ENCODE measurements at places on chromosomes 13 and 19.

DNA sequence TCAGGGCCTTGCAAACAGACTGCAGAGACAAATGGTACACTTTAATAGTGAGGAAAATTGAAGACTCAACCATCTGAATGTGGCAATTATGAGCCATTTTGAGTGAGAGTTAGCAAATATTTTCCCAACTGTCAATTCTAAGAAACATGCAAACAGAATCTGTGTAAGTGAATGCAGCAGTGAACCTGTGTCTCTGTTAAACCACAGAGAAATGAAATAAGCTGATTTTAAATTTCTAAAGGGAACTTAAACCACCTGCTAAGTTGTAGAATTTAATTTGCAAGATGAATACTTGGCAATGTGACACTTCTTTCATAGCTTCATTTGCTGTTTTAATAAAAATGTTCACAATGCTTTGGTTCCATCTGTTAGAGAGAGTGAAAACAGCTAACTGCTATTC is 42.0 kb upstream of the TDRD3 start:
- no peak for DNase-seq

DNA sequence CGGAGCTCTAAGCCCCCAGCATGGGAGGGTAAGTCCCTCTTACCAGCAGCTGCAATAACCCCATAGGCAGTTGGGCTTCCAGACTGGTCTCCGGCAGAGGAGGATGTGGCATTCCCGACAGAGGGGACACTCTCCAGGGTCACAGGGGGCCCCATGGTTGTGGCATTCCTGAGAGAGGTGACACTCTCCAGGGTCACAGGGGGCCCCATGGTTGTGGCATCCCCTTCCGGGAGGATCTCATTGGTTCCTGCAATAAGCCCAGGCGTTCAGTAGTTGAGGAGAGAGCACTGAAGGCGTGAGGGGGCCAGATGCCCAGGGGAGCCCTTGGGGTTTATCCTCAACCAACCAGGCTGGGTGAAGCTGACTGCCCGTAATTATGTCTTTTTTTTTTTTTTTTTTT is 5.4 kb downstream of the CD320 start:
- DNase-seq, result no peak

DNA sequence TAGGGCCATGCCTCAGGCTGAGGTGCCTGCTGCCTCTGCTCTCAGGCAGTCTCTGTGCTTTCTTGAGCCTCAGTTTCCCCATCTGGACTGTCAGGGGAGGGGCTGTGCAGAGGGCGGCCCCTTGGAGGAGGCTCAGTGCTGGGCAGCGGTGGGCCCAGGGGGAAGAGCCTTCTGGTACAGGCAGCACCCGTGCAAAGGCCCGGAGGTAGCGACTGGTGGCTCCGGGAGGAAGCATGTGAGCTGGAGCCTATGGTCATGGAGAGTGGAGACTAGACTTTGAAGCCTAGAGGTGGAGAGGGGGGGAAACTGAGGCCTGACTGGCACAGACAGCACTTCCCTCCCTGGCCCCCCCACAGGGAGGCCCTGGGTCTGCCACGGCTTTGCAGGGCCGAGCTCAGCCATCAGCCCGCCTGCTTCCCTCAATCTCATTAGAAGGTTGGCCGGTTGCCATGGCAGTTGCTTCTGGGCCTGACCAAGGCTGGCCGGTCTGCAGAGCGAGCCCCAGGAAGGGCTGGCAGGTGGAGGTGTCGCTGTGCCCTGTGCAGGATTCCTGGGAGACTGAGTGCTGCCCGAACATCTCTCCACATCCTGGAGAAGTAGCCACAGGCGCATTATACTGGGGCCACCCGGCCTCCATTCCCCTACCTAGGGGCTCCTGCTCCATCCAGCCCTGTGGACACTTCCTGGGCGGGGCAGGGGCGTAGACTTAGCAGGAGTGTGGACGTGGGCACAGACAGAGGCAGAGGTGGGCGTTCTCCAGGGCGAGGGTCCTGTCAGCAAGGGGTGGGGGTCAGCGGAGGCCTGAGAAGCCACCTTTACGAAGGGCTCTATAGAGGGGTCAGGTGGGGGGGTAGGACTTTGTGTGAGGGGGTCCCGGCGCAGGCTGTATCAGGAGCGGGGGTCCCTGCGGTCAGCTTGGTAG is 53.2 kb downstream of the CRTC1 start:
- no peak for DNase-seq

GRCh38 chr13:72586518-72586917 is 140.9 kb downstream of the MZT1 start:
- DNase-seq, result no peak

- DNase-seq, result no peak
Observed at GRCh38 chr19:46773018-46773399, 15.4 kb downstream of the SLC1A5 start.

DNA sequence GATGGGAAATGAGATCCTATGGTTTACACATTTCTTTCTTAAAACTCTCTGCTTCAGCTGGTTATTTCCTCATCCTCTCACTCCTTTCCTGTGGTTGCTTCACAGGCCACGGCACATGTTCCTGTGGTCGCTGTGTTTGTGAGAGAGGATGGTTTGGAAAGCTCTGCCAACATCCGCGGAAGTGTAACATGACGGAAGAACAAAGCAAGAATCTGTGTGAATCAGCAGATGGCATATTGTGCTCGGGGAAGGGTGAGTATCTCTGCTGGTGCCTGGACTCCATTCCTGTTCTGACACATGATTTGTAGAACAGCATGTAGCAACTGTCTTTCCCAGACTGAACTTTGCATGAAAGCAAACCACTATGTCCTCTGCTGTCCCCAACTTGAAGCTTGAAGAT is 254.2 kb downstream of the ITGBL1 start:
- no peak for DNase-seq

GRCh38 chr13:38167164-38167822 is 182.4 kb upstream of the UFM1 start:
- no peak for DNase-seq

GRCh38 chr13:46571189-46571908 is 18.4 kb downstream of the LRCH1 start:
- no peak for DNase-seq

- no peak for DNase-seq
Observed at GRCh38 chr13:113635709-113636108, 22.3 kb downstream of the ATP4B start.

DNA sequence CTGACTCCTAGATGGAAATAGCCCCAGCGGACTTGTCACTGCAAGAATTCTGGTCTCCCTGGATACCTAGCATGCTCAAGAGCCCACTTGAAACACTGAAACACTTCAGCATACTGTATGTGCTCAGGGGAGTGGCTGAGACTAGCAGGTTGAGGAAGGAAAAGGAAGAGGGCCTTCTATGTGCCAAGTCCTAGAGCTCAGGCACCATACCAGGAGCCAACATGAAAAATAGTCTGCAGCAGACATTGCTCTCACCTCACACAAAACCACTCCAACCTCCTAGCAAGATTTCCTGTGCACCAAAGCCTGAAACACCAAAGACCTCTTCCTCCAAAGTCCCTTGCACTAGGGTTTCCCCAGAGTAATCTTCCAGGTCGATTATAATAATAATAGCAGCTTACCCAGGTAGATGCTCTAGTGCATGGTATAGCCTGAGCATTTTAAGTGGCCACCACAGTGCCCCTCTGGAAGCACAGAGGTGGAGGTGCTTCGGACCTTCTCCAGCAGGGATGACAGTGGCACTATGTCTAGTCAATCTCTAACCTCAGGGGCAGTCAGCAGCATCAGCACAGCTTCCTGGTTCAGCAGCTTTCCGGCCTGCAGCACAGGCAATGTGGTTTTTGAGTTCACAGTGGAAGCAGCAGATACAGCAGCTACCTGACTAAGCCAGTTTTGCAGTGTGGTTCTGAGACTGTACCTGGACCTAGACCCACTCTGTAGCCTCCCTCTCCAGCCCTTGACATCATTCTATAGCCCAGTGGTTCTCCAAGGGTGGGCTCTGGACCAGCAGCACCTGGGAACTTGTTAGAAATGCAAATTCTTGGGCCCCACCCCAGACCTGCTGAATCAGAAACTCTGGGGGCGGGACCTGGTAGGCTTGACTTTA is 45.6 kb upstream of the UBE2L5 start:
- peak; percentile 39 for DNase-seq

DNA sequence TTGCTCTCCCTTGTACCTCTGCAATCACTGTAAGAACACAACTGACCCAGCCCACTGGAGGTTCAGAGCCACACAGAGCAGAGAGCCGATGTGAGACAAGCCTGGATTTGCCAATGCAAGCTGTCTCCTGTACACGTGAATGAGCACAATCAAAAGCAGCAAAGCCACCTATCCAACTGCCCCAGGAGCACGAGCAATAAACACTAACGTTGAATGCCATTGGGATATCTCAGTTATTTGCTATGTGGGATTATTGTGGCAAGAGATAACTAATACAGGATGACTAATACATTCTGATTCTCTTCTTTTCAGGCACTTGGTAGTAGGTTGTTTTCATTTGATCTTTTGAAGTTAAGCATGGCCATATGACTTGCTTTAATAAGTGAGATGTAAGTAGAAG is 85.2 kb upstream of the FAM216B start:
- no peak for DNase-seq

DNA sequence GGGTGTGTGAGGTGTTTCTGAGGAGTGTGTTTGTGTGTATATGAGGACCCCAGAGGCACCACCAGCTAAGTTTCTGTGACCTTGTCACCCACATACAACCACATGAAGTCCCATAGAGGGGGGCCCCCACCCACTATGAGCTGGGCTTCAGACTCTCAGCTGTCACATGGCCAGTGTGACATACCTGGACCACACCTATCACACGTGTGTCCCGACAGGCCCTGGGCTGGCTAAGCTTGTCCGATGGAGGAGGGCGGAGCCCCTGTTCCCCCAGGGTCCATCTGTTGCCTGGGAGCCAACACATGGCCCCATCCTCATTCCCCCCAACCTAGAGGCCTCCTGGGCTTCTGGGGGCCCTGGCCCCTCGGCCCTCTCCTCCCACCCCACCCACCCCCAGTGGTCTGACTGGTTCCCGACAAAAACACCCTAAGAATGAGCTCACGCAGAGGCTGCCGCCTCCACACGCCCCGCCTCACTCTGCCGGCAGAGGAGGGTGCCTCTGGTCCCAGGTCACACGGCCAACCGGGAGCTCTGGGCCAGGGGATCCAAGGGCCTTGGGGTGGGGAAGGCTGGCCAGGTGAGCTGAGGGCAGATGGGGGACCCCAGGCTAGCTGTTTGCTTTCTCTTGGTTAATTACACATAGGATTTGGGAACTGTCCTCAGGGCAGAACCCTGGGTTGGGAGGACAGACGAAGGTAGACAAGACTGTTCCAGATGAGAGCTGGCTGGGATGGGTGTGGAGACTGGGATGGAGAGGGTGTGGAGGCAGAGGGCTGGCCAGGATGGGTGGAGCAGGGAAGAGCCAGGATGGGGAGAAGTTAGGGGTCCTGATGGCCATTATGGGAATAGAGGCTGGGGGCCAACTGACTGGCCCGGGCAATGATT is 4.3 kb downstream of the KLC3 start:
- no peak for DNase-seq

DNA sequence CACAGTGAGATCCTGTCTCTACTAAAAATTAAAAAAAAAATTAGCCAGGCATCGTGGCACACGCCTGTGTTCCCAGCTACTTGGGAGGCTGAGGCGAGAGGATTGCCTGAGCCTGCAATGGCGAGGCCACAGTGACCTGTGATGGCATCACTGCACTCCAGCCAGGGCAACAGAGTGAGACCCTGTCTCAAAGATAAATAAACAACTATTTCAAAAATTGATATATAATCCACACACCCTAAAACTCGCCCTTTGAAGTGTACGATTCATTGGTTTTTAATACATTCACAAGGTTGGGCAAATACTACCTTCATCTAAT is 12.1 kb upstream of the TICAM1 start:
- DNase-seq, result no peak

DNA sequence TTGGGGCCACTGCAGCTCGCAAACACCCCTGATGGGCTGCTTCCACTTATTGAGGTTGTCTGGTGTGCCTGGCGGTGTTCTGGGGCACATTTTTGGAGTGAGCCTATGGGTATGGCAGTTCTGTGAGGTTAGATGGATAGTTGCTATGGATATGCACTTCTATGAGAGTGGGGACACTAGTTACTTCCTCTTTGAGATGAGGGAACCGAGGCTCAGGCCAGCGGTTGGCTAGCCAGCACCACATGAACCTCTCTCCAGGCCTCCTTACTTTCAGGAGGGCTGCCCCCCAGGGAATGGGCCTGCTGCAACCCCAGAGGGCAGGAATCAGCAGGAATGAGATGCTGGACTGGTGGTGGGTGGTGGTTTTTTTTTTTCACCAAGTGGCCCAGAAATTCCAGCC is 13.5 kb upstream of the PRR19 start:
- DNase-seq, result no peak

GRCh38 chr19:38709671-38710415 is 34.4 kb downstream of the CAPN12 start:
- DNase-seq, result no peak

DNA sequence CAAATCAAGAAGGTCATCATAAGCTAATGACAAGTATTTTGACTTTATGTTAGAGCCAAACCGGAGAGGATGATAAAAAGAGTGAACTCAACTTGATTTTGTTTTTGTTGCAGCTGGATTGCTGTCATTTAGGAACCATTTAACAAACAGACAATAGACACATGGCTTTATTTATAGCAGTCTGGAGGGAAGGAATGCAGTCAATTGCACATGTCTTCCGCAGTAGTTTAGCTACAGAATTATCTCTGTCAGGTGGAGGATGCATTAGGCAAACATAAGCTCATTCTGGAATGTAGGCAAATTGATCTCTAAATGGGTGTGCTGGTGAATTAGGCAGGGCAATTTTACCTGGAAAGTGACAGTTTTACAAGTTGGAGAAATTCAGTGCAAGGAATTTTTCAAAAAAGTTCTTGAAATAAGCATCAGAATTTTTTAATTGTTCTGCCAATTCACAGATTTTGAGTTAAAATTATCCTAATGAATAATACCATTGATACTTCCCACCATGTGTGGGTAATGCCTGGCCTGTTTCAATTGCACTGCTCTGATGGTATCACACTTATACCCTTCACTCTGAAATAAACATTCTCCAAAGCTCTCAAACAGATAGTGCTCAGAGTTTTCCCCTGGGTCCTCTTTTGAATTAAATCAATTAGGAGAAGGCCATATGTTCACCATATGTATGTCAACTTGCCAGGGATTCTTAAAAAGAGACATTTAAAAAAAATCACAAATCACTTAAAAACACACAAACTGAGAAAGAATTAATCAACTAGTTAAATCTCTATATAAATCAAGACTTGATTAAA is 318.3 kb downstream of the NDFIP2 start:
- DNase-seq, result no peak

- DNase-seq, result no peak
Observed at GRCh38 chr19:23098988-23099387, 17.8 kb upstream of the ZNF730 start.

GRCh38 chr13:43852923-43853404 is 26.6 kb downstream of the CCDC122 start:
- no peak for DNase-seq

DNA sequence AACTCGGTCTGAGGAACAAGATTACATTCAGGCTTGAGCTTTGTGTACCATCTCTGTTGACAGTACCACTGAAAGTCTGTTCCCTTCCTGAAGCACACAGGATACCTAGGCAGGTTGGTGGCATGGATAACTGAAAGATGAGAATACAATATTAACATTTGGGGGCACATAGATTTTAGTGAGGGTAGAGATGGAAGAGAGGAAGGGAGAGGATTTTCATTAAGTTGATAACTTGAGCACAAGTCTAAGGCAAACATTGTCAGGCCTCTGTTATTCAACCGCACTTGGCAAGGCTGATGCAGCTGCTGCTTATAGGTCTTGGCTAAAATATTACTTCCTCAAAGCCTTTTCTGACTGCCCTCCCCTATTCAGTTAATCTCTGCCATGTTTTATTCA is 10.9 kb downstream of the MIR17HG start:
- no peak for DNase-seq

- peak; percentile 18 for DNase-seq
Observed at GRCh38 chr13:91346850-91347201, 661 bp upstream of the MIR17HG start.
